ENCODE measurements at places on chromosomes 7 and 10.

GRCh38 chr7:95874541-95875265 is 102.3 kb downstream of the DYNC1I1 start:
- H3K4me1 ChIP-seq, result no peaks in the 10 kb centered on the region
- no peak for DNase-seq
- H3K4me3 ChIP-seq, result no peak overlapping the region

- H3K36me3 ChIP-seq, result no peaks in the 10 kb centered on the region
- no peak overlapping the region for H3K27ac ChIP-seq
- no peaks in the 10 kb centered on the region for H3K4me1 ChIP-seq
- no peak for DNase-seq
- H3K27me3 ChIP-seq, result peaks cover 4% of the 10 kb centered on the region
- H3K4me3 ChIP-seq, result no peak overlapping the region
Measured at GRCh38 chr7:34756691-34757090, 98.7 kb downstream of the NPSR1 start.

- peak overlapping the region; percentile 72 for H3K27ac ChIP-seq
- H3K4me3 ChIP-seq, result peak overlapping the region; percentile 90
- H3K27me3 ChIP-seq, result no peaks in the 10 kb centered on the region
- DNase-seq, result no peak
- H3K36me3 ChIP-seq, result peaks cover 16% of the 10 kb centered on the region
- peaks cover 65% of the 10 kb centered on the region for H3K4me1 ChIP-seq
Measured at GRCh38 chr7:135975166-135975565, 2.0 kb downstream of the MTPN start.

GRCh38 chr10:33981301-33981700 is 646.8 kb upstream of the NRP1 start:
- no peaks in the 10 kb centered on the region for H3K36me3 ChIP-seq
- no peak for DNase-seq
- H3K27me3 ChIP-seq, result peaks cover 3% of the 10 kb centered on the region
- H3K4me3 ChIP-seq, result no peak overlapping the region
- no peak overlapping the region for H3K27ac ChIP-seq

GRCh38 chr10:120598386-120598785 is 141.4 kb downstream of the PLPP4 start:
- no peaks in the 10 kb centered on the region for H3K4me1 ChIP-seq
- DNase-seq, result no peak
- no peak overlapping the region for H3K4me3 ChIP-seq

GRCh38 chr7:134639683-134640279 is 6.9 kb upstream of the BPGM start:
- H3K4me1 ChIP-seq, result peaks cover 49% of the 10 kb centered on the region
- H3K27me3 ChIP-seq, result no peaks in the 10 kb centered on the region
- H3K36me3 ChIP-seq, result peaks cover 2% of the 10 kb centered on the region

DNA sequence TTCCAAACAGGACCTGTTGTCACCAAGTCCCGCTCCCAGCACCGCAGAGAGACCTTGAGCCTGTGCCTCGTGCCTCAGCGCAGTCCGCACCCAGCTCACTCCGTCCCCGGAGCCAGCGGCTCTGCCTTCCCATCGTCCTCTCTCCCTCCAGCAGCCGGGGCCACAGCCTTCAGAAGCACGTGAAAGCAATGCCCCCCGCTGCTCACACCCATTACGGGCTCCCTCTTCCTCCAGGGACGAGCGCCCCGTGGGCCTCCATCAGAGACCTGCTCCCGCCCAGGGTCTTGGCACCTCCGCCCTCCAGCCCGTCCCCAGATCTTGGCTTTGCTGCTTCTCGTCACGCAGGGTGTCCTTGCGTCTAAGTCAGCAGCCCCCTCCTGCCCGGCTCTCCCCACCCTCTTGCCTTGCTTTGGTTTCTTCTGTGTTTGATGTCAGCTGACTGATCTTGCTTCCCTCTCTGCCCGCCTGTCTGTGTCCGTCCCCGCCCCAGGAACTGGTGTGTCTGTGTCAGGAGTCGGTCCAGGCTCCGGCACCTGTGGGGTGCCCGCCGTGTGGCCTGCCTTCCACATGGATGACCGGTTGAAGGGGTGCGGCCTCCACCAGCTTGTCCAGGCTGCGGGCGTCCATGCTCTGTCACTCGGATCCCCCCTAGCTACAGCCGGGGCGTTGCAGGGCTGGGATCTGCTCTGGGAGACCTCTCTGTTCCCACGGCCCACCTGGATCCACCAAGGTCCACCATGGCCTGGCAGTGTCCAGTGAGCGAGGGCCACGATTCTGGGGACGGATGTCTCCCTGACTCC is 61.9 kb downstream of the FOXL3 start:
- peaks cover 13% of the 10 kb centered on the region for H3K4me1 ChIP-seq
- DNase-seq, result peak; percentile 68
- H3K36me3 ChIP-seq, result peaks cover 8% of the 10 kb centered on the region
- H3K27ac ChIP-seq, result peak overlapping the region; percentile 65

DNA sequence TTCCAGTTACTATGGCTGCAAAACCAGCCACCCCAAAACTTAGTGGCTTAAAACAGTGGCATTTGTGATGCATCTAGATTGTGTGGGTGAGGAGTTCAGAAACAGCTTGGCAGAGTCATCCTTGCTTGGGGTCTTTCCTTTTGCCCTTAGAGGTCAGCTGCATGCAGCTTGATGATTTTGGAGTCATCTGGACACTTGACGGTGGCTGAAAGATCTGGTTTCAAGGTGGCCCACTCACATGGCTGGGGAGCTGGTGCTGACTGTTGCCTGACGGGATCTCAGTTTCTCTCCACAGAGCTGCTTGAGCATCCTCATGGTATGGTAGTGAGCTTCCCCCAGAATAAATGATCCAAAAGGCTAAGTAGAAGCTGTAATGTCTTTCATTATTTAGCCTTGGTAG is 191.3 kb upstream of the GALNT17 start:
- no peak overlapping the region for H3K27ac ChIP-seq
- no peaks in the 10 kb centered on the region for H3K27me3 ChIP-seq
- H3K4me1 ChIP-seq, result no peaks in the 10 kb centered on the region
- H3K4me3 ChIP-seq, result no peak overlapping the region

GRCh38 chr10:119455609-119456434 is 86.7 kb downstream of the RGS10 start:
- DNase-seq, result no peak
- H3K27ac ChIP-seq, result no peak overlapping the region
- no peaks in the 10 kb centered on the region for H3K36me3 ChIP-seq
- no peaks in the 10 kb centered on the region for H3K4me1 ChIP-seq
- no peaks in the 10 kb centered on the region for H3K27me3 ChIP-seq
- H3K4me3 ChIP-seq, result no peak overlapping the region

DNA sequence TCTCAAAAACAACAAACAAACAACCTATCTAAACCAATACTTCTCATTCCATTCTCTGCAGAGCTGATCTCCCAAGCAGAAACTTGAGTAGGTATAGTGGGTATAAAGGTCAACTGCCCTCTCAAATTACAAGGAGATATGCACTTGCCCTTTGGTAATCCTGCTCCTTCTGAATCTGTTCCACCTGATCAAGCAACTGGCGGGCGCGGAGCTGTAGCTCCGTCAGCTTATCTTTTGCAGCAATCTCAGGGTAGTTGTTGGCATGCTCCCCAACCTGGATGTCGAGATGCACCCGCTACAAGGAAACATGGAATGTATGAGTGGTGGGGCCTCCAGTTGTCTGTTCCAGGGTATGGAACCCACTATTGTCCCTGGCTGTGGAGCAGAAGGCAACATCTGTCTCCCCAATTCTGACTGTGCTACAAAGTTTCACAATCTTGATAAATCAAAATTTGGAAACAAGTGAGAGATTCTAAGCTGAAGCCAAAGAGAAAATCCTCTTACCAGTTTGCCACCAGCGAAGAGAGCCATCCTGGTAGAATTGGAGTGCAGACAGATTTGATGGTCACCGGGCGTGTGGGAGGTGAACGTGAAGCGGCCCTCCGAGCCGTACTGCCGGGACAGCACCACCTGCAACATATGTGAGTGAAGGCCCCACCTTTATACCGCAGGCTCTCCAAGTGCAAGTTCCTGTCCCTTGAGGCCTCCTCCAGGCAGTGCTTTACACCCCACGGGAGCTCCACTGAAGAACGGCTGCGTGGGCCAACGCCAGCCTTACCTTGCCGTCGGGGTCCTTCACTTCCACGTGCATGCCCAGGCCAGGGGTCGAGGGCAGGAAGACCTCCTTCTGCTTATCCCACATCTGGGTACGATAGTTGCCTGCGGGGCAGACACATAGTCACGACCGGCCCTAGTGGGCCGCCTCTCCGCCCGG is 819 bp downstream of the TMED4 start:
- peak; percentile 71 for DNase-seq
- H3K4me1 ChIP-seq, result peaks cover 30% of the 10 kb centered on the region
- peak overlapping the region; percentile 91 for H3K27ac ChIP-seq
- peak overlapping the region; percentile 91 for H3K4me3 ChIP-seq

Data from activated CD4-positive, alpha-beta memory T cell treated with anti-CD3 and anti-CD28 coated beads for 36 hours (primary cell).